NCI-H1694 (cell line): ENCODE measurements at places on chromosomes 13 and 19.

DNA sequence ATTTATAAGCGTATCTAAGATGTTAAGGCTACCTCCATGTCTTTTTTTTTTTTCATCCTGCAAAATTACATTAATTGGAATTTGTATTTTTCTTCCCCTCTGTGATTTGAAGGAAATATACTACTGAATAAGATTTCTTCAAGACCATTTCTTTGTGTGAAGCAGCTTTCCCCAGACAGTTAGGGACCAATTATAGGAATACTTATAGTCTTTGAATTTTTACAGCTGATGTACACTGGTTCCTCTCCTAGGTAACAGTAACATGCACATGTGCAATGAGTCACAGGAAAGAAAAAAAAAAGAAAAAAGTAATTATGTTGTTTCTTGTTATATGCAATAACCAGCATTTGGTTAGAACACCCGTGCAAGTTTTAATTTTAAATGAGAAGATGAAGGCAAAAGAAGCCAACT lies 82.0 kb downstream of the PCDH9 start:
- no peak for DNase-seq

DNA sequence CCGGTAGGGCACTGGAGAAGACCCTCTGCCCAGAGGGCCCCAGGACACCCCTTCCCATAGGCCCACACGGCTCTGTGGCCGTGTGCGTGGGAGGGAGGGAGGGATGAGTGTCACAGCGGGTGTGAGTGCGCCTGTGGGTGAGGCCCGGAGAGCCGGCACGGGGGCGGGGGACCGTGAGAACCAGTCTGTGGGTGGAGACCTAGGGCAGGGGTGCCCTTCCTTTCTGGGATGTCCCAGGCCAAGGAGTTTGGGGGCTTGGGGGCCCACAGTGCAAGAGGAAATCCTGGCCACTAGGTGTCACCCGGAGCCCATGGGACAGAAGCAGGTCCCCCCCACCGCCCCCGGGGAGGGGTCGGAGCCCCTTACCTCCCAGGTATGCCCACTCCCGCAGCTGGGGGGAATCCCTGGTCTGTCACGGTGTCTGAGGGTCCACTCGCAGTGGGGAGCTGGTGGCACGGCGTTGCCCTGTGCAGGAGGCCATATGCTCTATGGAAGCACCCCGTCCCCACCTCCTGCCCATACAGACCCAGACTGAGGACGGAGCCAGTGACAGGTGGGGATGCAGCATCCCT lies 16.0 kb upstream of the SLC7A10 start:
- DNase-seq: no peak

- DNase-seq: no peak
Observed at GRCh38 chr13:33008946-33009722, 7.1 kb upstream of the KL start.

DNA sequence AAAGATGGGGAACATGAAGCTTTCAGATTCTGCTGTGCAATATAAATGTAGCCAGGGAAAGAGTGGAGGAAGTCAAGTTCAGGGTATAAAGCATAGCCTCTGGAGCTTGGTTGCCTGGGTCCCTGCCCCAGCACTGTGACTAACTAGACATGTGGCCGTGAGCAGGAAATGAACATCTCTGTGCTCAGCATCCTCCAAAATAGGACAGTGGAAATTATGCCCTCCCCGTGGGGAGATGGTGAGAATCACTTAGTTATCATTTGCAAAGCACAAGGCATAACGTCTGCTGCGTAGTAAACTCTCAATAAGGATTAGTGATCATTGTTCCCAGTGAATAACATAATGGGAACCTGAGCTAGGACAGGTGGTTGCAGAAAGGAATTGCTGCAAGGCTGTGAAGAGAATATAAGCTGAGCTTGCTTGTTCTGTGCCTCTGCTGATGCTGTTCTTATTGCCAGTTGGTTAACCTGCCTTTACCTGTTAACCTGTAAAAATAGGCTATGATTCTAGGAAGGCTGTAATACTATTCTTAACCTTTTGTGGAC lies 441.0 kb downstream of the COG6 start:
- DNase-seq: no peak
